Spleen (tissue), 13 donors: ENCODE measurements at places on chromosomes 5 and 9. TPM values are rescaled to one million over a fixed set of nuclear protein-coding genes. Genes with fewer than 3 reads are reported as not detected.

- DNase-seq: no peak
These were observed 59.8 kb downstream of the ARHGEF37 start for GRCh38 chr5:149641000-149641576.

Gene ARHGEF28
- 3.8 TPM for total RNA-seq

Gene PCDHGA10
- 2.5 TPM for total RNA-seq

Gene SLC28A3
- 0.65 TPM for total RNA-seq

DNA sequence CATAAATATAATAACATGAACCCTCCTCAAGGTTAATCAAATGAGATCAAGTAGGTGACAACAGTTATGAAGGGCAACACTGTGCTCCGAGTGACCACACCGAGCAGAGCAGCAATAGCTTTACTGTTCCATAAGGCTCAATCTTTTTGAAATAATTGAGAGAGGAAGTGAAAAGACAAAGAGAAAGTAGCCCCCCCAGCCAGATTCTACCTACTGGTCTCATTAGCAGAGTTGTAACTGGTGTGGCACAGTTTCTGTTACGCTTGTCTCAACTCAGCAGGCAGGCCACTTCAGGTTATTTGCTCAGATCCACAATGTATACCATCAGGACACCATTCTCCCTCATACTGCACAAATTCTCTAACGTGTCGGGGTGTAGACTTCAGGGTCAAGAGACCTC lies 14.0 kb downstream of the PRUNE2 start:
- DNase-seq: no peak

Gene KCTD16
- total RNA-seq: 0.24 TPM

Gene FSTL4
- not detected for total RNA-seq

DNA sequence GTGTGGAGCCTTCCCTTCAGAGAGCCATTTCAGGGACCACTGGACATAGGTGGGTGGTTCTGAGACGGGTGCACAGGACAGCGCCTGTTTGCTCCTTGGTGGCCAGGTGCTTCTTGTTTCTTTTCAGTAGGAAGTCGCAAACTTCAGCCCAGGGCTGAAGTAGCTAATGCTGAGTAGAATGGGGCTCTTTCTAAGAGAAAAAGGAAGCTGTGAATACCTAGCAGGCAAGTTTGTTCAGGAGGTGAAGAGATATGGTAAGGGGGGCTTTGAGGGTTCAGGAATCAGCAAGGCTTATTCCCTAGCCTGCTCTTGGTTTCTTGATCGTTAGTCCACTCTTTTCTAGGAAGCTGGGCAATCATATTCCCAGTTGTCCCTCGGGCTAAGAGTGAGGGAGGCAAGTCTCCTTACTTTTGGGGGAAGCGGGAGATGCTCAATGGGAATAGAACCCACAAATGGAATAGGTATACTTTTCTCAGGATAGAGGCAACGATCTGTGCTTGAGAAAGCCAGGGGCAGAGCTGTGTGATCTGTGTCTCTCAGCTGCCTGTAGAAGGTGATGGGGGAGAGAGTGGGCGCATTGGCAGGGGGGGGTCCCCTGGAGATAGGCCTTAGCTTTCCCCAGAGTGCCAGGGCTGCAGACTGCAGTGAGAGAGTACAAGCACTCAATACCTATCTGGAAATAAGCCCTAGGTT lies 1.9 kb upstream of the PURA start:
- no peak for DNase-seq

Gene CCL21
- 279 TPM for total RNA-seq

Gene TRPM6
- 1.7 TPM for total RNA-seq

DNA sequence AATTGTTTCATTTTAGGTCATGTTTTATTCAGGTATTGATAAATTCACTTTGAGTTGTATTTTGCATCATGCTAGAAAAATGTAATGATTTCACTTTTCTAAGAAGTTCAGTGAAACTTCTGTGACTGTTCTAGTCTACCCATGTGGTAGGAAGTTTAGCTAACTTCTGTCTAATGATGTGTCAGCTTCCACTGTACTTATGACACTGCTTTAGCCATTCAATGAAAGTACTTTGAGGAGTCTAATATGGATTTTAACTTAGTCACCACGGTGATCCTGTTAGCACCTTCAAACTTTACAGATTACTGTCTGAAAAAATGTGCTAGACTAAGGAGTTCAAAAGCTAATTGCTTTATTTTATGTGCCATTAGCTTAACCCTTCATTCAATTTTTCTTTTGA lies 1510.5 kb upstream of the CDH9 start:
- no peak for DNase-seq
